Common myeloid progenitor, CD34-positive (primary cell): ENCODE measurements at places on chromosomes 4 and X.

DNA sequence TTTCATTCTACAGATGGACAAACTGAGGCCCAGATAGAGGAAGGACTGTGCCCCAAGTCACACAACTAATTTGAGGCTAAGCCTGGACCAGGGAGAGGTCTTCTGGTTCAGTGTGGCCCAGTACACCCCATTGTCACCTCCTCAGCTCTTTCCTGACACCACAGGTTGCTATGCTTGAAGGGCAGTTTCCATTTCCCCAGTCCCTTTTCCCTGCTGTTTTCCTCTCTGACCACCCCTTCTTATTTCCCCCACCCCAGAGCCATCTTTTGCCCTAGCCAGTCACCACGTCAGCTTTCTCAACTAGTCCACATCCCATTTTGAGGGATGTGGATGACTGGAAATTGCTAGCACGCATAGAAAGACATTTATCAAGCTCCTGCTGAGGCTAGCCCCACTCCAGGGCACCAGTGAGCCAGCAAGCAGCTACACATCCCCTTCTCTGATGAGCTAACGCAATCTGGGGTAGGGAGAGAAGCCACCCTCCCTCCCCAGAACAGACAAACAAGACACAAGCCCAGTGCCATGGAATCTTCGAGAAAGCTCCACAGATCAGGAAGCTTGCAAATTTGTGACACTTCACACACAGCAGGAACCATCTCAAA lies 1.3 kb downstream of the GABRE start:
- DNase-seq = no peak

DNA sequence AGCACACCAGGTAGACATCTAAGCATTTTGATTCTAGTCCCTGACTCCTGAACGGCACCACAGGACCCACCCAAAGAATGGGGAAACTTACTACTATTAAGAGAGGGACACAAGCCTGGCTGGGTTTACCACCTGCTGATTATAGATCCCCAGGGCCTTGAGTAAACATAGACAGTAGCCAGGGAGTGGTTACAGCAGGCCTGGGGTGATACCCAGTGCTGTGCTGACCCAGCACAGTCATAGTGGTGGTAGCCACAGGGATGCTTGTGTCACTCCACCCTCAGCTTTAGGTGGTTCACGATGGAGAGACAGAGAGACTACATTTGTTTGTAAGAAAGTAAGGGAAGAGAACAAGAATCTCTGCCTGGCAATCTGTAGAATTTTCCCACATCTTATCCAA lies 11.7 kb downstream of the CYSLTR1 start:
- DNase-seq = no peak

DNA sequence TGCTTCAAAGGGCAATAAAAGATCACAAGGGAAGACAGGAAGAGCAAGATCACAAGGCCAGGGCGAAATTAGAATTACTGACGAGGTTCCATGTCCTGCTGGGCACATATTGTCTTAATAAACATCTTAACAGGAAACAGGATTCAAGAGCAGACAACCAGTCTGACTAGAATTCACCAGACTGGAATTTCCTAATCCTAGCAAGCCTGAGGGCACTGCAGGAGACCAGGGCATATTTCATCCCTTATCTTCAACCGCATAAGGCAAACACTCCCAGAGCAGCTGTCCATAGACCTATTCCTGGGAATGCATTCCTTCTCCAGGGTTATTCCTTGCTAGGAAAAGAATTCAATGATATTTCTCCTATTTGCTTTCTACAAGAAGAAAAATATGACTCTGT lies 12.4 kb upstream of the TDO2 start:
- no peak for DNase-seq

DNA sequence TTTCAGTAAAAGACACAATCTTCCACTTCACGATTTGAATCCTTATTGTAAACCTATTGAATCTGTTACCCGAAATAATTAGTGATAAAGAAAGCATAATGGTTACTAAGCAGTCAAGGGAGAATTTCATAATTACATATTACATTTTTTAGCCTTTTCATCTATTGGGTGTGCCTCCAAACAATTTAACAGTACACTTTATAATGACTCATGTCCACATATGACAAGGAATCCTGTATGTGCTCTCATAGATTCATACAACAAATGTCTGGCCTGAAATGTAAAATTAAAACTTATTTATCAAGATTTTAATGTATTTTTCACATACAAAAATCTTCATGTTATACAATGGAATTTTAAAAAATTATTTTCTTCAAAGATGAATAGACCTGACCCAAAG lies 39.4 kb downstream of the PPP3CA start:
- DNase-seq = no peak

DNA sequence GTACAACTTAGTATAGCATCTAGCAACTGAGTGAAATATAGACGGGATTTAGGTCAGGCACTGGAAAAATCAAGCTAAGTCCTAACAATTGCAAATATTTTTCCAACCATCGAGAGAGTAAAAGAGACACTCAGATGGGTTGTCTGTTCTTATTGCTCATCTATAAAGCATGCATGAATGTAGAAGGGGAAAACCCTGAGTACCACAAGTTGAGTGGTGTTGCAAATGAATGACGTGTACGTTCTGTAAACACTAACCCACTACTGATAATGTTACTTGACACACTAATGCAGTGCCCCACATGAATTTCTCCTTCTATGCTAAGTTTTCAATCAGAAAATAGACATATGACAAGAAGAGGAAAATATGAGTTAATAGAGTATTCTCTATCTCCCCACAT lies 211.2 kb downstream of the COX18 start:
- no peak for DNase-seq

DNA sequence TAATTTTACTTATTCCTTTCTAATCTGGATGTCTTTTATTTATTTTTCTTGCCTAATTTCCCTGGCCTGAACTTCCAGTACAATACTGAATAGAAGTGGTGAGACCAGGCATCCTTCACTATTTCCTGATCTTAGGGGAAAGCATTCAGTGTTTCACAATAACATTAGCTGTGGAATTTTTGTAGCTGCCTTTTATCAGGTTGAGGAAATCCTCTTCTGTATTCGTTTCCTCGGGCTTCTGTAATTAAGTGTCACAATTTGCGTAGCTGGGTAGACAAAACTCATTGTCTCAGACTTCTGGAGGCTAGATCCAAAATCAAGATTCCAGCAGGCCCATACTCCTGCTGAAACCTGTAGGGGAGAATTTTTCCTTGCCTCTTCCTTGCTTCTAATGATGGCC lies 598.4 kb upstream of the FTHL17 start:
- DNase-seq = no peak

GRCh38 chr4:6115342-6115741 lies 85.0 kb downstream of the JAKMIP1 start:
- no peak for DNase-seq
